Activated T-helper 2 cell treated with anti-CD3 and anti-CD28 coated beads, Interferon-gamma antibody, Interleukin-2, Interleukin-4, amounts not matched to agents 10 μg/mL and 5 μg/mL and 100 μg/mL, durations not matched to agents 14 hours and 24 hours and 36 hours (primary cell): ENCODE measurements at places on chromosomes 7 and 10.

GRCh38 chr10:118551535-118552100 is 43.8 kb downstream of the PRLHR start:
- no peak for DNase-seq

DNA sequence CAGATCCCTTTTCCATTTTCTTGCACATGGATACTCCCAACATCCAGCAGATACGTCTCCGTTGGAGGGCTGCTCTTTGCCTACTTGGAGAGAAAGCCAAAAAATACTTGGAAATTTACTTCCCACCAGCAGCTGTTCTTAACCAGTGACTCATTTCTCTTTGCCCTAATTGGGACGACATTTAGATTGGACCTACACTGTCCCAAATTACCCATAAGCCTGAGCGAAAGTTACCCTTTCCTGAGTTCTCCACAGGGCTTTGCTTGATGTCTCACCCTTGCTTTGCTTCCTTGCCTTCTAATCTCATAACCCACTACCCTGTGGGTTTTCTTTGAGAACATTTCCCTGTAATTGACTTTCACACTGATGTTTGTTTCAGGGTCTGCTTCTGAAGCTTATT is 48.1 kb downstream of the SAMD8 start:
- DNase-seq, result no peak

DNA sequence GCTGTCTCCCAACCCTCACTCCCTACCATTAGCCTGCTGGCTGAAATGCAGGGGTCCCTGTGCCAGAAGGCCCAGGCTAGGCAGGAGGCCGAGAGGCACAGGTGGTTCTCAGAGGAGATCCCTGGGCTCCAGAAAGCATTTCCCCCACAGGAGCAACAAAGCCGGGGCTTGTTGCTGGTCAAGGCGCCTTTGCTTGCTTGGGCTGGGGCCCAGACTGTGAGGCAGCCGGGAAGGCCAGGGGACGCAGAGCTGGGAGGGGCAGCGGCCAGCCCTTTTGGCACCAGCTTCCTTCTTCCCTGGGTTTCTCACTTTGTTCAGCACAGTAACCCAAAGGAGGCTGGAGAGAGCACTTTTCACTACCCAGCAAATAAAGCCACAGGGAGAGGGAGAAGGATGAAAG is 48.6 kb downstream of the FBXW4 start:
- no peak for DNase-seq

GRCh38 chr7:51000956-51001355 is 218.3 kb upstream of the GRB10 start:
- no peak for DNase-seq

GRCh38 chr10:90561666-90562065 is 296.2 kb downstream of the HTR7 start:
- no peak for DNase-seq

DNA sequence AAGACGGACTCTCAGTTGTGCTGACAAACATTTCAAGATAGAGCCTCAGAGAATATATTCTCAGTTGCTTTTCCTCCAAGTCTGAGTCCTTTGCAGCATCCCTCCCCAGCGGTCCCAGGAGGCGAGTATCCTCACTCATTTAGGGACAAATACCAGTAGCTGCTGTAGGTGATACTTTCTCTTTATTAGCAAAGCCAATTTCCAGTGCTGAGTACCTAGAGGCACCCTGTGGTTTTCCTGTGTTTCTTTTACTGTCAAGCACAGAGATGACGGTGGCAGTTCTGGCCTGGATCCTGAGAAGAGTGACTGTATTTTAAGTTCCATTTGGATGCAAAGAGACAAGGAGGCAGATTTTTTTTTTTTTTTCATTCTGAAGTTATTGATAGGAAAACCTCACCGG is 1058.4 kb downstream of the SORCS3 start:
- DNase-seq, result no peak

- DNase-seq, result no peak
Observed at GRCh38 chr7:40156988-40157387, 22.2 kb downstream of the SUGCT start.

DNA sequence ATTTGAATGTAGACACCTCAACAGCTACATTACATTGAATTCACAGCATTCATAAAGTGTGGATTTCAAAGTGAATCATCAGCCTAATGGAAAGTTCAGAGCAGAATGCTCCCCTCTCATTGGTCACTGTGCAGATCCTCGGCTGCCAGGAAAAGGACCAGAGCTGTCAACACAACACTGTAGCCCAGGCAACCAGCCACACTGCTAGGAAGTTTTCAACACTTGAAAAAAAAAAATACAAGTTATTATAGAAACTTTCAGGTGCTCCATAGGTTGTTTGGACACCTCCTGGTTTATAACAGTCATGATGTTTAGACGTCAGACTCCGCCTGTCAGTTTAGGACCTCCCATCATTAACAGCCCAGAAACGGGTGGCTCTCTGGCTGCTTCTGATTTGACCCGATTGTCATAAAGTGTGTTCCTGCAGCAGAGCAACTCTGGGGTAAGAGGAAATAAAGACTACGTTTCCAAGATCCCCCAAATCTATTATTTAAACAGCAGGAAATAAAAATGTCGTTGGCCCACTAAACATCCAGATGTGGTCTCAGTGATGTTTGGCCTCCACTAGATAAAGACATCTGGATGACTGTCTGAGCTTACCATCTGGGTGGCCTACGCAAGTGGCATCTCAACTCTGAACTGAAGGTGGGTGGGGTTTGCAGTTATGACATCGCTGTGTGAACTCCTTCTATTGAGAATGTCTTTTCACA is 117.4 kb downstream of the CABCOCO1 start:
- DNase-seq, result no peak

DNA sequence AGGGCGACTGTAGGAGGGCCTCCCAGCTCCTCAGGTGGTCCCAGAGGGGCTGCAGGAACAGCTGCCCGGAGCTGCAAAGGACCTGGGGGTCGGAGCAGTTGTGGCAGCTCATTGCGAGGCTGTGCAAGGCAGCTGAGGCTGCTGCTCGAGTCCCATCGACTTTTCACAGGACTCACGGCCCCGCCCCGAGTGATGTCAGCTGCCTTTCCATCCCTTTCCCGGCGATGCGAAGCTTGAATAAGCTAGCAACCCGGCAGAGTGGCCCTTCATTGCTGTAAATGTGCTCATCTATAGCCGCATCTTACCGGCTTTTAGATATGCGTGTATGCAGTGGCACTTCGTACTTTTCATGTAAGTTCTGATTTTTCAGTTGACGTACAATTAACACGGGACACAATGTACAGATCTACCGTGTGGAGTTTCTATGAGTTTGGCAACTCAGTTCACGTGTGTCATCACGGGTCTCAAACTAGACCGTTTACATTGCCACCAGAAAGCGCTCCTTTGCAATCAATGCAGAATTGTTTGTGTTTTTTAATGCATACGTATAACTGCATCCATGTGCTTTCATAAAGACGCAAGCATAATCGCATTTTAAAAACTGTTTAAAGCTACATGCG is at the start of gene CH25H:
Gene CH25H, minus strand, starts transcription at position 137 of the 620 bp plus-strand sequence. Its CDS starts 25 bp downstream, at position 112.
- peak; percentile 26 for DNase-seq

DNA sequence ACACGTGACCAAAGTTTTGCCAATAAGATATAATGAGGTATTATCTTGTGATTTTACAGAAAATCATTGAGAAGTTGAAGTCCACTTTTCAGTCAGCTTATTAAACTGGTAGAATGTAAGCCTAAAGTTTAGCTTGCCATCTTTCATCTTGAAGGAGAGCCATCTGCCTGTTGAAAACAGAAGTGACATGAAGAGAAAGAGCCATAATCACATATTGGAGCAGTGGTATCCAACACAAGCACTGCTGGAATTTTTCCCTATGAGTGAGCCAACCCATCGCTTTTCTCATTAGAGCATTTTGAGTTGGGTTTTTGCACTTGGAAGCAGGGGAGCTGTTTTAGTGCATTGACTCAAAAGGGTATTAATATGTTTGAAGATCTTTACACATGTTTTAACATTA is 117.6 kb upstream of the FERD3L start:
- no peak for DNase-seq

- no peak for DNase-seq
Observed at GRCh38 chr10:115065801-115066200, 27.4 kb upstream of the ATRNL1 start.

- no peak for DNase-seq
Observed at GRCh38 chr7:82057476-82057875, 287.6 kb upstream of the HGF start.

DNA sequence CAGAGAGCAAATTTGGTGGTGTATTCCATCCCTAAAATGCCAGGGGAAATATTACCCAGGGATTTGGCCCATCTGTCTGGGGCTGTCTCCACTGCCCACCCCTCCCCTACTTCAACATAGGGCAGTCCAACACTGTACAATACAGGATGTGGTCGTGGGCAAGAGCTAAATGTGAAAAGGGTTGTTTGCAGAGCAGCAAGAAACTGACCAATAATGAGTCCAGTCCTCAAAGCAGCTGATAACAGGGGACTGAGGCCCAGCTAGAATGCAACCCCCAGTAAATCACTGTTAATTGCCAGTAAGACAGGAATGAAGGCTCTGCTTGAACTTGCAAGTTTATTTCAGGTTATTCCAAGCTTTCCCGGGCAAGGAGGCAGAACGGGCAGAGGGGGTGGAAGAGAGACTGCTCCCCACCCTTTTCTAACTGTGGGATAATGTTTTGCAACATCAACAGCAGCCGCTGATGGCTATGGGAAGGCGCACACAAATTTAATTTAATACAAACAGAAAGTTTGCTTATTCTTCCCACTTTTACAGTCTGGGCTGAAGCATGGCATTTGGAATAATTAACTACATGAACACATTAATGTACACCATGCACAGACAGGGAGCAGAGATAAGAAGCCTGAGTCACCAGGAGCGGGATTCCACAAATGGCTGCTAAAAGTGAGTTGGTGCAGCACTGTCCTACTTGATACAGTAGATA is 36.8 kb downstream of the AFAP1L2 start:
- DNase-seq, result no peak

DNA sequence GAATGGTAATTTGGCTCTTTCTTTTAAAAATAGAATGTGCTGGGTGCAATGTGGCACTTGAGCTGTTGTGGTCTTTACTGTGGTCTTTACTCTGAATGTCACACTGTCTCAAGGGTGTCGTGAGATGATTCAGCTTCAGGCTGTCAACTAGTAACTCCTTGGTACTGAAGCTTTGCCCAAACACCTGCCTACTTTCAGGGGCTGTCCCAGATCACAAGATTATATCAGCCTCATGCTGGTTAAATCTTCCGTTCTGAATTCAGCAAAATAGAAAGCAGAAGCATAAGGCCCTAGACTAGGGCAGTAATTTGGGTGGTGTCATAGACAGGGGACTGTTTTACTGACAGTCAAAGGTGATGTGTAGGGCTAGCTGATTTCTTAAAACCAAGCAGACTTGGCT is 110.9 kb downstream of the BAMBI start:
- no peak for DNase-seq

DNA sequence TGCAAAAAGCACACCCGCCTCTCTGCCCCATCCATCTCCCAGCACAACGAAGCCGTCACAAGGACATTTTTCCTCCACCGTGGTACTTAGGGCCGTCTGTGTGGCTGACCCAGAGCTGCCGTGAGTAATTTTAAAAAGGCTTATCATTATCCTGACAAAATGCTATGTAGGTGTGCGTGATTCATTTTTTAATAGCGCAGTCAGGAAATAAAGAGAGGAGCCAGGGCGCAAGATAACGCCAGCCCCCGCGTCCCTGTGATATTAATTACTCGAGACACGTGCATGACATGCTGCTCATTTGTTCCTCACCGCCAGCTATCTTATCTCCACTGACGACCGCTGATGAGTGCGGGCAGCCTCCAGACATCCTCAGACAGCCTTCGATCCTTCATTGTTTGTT is 332.7 kb upstream of the PFKP start:
- no peak for DNase-seq

- DNase-seq, result no peak
Observed at GRCh38 chr10:76311752-76312636, 880.6 kb downstream of the LRMDA start.

- DNase-seq, result no peak
Observed at GRCh38 chr7:108246227-108246837, 116.2 kb upstream of the LAMB4 start.

- DNase-seq, result no peak
Observed at GRCh38 chr7:19024261-19024660, 93.2 kb downstream of the TWIST1 start.

- DNase-seq, result no peak
Observed at GRCh38 chr7:124497176-124497575, 268.4 kb downstream of the GPR37 start.

- no peak for DNase-seq
Observed at GRCh38 chr10:7457478-7458316, 46.9 kb upstream of the SFMBT2 start.

DNA sequence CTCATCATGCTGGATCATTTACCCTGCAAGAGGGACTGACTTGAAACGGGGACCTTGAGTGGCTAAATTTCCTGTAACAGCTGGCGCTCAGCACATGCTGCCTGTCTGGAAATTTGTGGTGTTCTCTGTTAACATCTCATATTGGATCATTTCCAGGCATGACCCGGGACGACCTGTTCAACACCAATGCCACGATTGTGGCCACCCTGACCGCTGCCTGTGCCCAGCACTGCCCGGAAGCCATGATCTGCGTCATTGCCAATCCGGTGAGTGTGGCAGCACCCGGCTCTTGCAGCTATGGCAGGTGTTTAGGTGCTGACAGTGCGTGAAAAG is 9.9 kb downstream of the MDH2 start:
- DNase-seq, result no peak

GRCh38 chr10:111075577-111076185 is 1.1 kb upstream of the ADRA2A start:
- DNase-seq, result no peak

DNA sequence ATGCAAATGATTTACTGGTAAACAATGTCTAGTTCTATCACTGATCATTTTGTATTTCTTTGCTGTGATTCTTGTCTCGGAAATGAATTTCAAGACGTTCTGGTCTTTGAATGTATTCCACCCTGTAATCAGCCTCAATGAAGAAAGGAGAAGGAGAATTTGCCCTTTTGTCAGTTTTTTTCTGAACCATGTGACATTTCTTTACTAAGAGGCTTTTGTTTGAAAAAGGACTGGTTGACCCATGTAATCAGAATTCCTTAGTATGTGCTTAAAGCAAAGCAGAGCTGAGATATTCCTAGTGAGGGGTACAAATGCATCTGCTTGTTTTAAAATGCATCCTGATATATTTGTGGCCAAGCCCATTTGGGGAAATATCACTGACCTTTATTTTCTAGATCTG is 581.6 kb downstream of the ETV1 start:
- DNase-seq, result no peak

DNA sequence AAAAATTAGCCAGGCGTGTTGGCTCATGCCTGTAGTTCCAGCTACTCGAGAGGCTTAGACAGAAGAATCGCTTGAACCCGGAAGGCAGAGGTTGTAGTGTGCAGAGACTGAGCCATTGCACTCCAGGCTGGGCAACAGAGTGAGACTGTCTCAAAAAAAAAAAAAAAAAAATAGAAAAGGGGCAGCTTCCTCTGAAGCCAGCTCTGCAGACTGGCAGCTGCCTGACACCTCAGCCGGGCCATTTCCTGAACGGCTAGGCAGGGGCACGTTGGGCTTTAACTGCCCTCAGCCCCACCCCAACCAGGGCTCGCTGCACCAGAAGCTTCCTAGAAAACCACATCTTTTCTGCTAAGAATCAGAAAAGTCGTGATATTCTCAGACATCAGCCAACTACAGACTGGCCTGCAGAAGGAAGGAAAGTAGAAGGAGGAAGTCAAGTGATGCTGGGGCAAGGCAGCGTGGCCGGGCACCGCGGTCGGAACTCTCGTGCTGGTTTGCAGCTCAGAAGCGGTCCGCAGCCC is 38.0 kb downstream of the PRKAG2 start:
- DNase-seq, result peak; percentile 34
